ENCODE measurements at places on chromosomes 2 and 18.

GRCh38 chr2:555164-555922, 121.9 kb downstream of the TMEM18 start:
- DNase-seq: no peak

DNA sequence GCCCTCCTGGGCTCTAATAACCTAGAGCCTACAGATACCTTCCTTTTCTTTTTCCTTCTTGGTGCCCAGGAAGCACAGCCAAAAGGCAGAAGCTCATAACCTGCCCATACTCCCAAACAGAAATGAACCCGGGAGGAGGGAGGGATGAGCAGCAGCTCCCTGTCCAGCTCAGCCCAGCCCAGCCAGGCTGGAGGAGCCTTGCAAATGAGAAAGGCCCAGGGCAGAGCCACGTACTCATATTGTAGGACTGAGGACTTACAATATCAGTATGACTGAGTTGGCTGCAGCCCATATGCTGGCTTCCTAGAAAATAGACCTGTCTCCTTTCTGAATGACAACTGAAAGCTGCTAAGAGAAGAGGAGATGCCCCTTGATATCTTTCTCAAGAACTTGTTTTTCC, 21.7 kb downstream of the PKDCC start:
- no peak for DNase-seq

DNA sequence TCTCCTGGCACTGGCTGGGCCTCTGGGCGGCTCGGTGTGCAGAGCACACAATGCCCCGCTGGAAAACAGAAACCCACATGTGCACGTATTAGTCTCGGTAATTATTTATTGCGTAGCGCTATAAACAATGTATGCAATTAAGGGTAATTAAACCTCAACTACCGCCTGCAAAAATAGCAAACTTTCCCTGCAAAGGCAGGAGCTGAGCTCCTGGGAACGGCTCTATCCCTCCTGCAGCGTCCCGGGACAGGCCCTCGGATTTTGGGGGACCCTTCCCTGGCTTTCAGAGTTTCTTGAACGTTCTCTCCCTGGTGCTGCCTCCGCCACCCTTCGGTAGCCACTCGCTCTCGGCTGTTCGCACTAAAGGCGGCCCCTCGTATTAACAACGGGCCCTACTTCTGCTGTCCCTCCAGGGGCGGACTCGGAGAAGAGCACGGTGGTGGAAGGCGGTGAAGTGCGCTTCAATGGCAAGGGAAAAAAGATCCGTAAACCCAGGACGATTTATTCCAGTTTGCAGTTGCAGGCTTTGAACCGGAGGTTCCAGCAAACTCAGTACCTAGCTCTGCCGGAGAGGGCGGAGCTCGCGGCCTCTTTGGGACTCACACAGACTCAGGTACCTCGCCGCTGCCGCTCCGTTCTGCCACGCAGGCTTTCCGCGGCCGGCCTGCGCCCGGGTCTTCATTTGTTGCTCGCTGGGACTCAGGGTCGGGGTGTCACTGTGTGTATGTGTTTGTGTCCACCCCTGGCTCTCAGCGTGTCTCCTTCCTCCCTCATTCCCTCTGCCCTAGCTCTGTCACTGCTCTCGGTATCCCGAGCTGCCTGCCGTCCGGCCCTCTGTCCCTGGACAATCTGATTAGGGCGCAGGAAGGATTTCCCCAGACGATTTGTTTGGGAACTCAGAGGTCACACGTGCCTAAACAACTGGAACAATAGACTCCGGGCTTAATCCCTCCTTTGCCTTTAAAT, 1.2 kb downstream of the DLX1 start:
- DNase-seq: no peak

- no peak for DNase-seq
Observed at GRCh38 chr18:30632071-30632698, 410.4 kb downstream of the DSC3 start.
